Stimulated activated CD8-positive, alpha-beta memory T cell treated with anti-CD3 and anti-CD28 coated beads, Interleukin-2, amount 100 ng/mL, for 1 hour (primary cell): ENCODE measurements at places on chromosomes 3 and 15.

DNA sequence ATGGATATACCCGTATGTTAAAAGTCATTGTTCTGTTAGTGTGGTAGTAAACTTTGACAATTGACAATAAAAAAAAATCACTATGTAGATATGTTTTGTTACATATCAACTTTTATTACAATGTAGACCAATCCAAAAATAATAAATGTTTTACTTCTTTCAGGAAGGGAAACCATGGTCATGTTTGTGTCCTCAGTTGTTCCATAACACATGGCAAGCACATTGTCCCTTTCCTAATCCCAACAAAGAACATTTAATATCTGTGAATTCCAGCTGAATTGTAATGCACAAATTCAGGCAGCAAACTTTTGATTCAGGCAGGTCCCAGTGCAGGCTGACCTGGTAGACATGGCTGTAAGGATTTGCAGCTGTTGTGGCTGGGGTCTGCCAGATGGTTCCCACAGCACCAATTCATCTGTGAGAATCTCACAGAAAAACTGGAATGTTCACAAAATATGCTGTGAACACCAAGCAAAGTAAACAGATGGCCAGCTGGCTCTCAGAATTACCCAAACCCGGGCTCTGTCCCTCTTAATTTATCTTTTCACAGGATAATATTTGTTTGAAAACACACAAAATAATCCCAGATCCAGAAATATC, 1.9 kb upstream of the SPG21 start:
- no peak for DNase-seq

- DNase-seq, result no peak
These were observed 530 bp upstream of the TUBGCP5 start for GRCh38 chr15:23039917-23040281.

DNA sequence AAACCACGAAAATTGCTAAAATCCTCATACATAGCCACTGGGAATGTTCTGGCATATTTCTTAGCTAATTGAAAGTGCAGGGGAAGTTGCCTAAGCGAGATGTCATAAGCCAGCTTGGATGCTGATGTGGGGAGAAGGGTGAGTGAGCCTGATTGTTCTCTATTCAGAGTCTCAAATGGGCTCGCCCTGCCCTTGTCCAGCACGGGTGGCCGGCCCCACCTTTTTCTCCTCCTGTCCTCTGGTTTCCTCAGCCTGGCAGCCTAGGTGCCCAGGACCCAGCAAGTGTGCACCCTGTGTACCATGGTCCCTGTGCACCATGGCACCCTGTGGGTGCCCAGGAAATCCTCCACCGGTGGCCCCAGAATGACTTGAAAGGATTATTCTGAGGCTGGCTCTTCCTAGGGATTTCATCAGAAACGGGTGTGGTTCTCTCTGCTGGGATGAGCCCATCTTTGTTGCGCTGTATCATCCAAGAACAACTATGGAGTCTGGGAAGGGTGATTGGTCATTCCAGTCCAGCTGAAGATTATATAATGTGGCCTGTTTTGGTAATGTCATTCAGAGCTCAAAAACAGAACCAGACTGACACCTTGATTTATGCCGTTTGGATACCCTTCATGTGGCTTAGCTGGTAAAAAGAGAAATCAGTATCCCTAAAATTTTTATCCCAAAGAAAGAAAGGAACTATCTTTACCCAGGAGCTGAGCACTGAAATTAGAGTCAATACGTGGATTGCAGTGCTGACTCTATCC, 150.8 kb upstream of the BHLHE40 start:
- DNase-seq, result no peak

DNA sequence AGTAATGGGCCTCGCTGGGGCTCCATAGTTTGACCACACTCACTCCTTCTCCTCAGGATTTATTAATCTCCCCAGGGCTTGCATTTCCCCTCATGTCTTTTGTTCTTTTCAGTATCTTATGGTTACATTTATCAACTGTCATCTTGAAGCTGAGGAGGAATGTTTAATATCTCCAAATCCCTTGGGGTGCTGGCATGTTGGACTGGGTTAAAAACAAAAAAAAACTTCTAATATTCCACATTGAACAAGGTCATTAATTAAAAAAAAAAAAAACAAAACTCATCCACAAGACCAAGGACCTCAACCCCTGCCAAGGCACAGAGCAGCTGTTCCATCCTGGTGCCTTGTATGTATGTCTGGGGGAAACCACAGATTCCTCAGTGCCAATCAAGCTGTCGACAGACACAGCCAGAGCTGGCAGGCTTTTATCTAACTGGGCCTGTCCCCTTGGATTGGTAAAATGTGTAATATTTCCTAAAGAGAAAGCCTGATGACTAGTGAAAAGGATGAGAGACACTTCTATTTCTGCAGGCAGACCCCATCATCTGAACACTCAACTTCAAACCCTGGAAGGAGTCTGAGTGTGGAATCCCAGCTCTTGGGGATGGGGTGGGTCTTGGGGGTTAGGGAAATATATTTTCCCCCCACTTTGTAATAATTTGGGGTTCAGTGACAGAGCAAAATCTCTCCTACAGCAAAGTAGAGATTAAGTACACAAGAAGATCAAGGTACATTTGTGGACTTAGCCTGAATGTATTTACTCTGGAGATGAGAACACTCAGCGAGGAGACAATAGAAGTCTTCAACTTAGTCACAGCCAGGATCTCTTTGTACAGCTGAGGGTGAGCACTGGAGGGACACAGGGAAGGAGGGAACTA, 69.1 kb downstream of the TTC23 start:
- DNase-seq, result no peak

DNA sequence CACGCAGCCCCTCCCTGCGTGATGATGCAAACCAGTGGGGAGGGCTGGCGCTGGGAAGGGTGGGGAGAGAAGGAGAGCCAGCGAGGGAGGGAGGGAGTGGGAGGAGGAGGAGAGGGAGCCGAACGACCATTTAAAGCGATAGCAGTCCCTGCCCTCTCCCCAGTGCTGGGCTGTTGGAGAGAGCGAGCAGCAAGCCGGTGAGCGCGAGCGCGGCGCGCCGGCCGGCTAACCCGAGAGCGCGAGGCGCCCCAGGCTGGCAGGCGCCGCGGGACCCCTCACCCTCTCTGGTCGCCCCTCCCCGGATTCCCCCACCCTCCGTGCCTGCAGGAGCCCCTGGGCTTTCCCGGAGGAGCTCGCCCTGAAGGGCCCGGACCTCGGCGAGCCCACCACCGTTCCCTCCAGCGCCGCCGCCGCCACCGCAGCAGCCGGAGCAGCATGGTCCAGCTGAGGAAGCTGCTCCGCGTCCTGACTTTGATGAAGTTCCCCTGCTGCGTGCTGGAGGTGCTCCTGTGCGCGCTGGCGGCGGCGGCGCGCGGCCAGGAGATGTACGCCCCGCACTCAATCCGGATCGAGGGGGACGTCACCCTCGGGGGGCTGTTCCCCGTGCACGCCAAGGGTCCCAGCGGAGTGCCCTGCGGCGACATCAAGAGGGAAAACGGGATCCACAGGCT, at the start of gene GRM7:
GRM7 (plus strand) TSS at position 162 of the 671 bp plus-strand sequence.
- DNase-seq, result no peak

GRCh38 chr3:114212646-114213045, 24.7 kb downstream of the ZNF80 start:
- no peak for DNase-seq

- no peak for DNase-seq
These were observed 74.8 kb upstream of the SEC13 start for GRCh38 chr3:10395671-10396070.

DNA sequence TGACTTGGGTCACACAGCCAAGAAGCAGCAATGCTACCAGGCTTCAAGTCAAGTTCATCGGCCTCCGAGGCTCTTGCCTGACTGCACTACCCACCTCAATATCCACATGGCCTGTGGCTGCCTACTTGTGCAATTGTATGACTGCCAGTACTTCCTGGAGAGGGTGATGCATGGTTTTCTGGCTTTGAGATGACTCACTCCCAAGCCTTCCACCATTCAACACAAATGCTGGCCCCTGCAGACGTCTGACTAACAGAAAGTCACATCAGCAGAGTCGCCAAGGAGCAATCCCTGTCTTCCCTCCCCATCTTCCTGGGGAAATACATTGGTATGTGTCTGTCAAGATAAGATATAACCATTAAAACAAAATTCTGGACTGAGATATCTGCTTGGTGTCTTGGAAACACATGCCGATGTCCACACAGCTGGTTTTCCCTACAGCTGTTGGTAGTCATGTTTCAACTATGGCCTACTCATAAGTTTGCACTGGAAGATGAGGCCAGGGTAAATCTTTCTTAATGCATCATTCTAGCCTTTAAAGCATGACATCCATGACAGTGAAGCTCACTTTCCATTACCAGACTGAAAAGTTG, 79.6 kb upstream of the SPATA12 start:
- no peak for DNase-seq

DNA sequence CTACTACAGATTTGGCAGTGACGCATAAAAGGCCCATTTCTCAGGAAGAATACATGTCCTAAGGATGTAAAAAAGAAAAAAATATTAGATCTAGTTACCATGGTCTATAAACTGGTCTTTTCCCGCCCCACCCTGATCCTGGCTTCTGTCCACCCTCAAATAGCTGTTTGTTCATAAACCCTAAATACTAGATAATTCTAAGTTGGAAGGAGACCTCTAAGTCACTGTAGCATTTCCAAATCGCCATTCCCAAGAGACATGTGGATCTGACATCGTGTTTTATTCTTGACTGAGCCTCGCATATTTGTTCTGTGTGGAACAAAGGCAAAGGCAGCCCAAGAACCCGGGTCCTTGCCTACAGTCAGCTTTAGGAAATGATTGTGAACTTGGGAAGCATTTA, 49.0 kb downstream of the LMCD1 start:
- no peak for DNase-seq

DNA sequence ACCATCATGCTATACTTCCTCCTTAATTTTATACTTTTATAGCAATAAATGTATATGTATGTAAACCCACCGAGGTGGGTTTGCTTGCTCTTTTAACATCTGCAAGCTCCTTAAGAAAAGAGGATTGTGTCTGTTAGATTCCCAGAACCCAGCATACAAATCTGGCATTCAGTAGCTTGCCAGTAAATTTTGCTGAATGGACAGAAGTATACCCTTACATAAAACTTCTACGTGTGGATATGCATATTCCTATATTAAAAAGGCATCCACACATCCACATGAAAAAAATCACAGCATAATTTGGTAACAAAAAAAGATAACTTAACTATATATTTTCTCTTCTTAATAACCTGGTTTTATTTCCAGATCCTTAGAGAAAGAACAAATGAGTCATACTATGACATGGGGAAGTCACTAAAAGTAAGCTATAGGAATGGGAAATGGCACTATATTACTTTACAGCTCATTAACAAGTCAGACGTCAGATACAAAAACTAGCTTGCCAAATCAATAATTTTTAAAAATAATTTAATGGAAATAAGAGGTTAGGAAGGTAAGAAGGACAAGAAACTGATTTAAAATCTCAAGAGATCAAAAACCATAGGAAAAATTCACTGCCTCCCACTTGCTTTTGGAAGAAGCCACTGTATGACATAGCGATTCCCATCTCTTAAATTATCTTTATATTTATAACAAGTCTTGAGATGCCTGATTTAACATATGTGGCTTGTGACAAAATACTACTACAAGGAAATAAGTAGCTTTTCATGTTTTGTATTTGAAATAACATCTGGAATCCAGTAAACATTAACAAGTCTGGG, 68.7 kb downstream of the SUMF1 start:
- no peak for DNase-seq

- DNase-seq, result no peak
These were observed 67.4 kb upstream of the RNU6-1 start for GRCh38 chr15:67907184-67907723.

GRCh38 chr3:183816681-183817510, 8.5 kb downstream of the MAP6D1 start:
- DNase-seq, result no peak

GRCh38 chr3:3737531-3737930, 61.7 kb upstream of the LRRN1 start:
- no peak for DNase-seq

DNA sequence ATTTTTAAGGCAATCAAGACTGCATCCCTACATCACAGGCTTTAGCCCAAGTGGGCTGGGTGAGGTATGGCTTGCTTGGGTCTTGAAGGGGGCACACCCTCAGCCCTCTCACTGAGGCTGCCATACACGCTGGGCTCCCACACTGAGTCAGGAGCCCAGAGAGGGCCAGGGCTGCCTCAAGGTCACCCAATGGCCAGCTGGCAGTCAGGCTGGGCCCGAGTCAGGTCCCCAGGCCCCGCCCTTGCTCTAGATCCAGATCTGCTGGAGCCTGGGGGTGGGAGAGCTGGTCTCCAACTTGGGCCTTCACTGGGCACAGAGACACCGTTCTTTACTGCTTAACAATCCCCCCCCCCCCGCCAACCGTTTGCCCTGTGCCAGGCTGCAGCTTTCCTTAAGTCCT, 88.1 kb downstream of the IQSEC1 start:
- DNase-seq, result no peak

DNA sequence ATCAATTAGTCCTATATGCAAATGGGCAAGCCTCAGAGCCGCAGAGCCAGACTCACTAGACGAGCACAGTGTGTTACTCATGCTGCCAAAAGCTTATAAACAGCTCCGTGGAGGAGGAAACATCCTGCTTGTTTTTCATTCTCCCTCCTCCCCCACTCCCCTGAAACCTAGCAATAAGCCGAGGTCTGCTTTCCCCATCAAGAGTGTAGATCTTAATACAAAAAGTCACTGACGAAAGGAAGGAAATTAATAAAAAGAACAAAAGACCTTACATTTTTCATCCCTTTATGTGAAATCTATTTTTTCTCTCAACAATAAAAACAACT, 88.5 kb downstream of the XXYLT1 start:
- DNase-seq, result no peak

DNA sequence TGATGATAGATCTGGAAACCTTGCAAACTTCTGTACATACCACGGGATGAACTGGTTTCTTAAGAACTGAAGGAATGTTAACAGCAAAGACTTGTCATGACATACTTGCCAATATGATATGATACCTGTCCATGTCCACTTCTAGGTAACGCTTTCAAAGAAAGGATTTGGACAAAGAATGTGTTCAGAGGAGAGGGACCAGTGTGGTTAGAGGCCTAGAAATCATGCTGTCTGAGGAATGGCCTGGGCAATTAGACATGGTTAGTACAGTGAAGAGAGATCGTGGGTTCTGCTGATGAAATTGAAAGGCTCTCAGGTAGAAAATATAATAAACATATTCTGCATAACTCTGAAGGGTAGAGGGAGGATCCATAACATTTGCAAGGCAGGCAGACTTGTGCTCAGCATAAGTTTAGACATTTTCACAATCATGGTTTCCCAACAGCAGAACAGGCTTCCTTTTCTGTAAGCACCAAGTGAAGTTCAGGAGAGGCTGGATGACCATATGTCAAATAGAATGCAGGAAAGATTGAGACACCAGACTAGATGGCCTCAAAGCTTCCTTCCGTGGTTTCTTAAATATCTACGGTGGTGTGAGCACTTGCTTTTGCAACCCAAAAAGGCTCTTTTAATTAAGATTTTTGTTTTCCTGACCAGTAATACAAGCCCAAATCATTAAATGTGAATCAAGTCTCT, 39.9 kb downstream of the TGFBR2 start:
- DNase-seq, result no peak

- no peak for DNase-seq
These were observed at the start of gene THRB for GRCh38 chr3:24494618-24495325. Gene THRB, minus strand, starts transcription at chr3:24494850.

- no peak for DNase-seq
These were observed 701 bp downstream of the EIF5A2 start for GRCh38 chr3:170907637-170908234.

GRCh38 chr15:101368861-101369642, 74.0 kb upstream of the SNRPA1 start:
- DNase-seq, result no peak

GRCh38 chr15:28243901-28244300, 78.1 kb downstream of the HERC2 start:
- DNase-seq, result no peak
